HFFc6 (cell line): ENCODE measurements at places on chromosomes 6 and 20. TPM values are rescaled to one million over a fixed set of nuclear protein-coding genes. Genes with fewer than 3 reads are reported as not detected.

GRCh38 chr20:36830791-36831691 is 44.9 kb upstream of the TLDC2 start:
- peaks cover 3% of the 10 kb centered on the region for H3K27me3 ChIP-seq
- peak overlapping the region; percentile 80 for H3K27ac ChIP-seq
- H3K36me3 ChIP-seq: peaks cover 14% of the 10 kb centered on the region; the same call in 1 of the 2 replicates
- H3K4me3 ChIP-seq: peak overlapping the region; percentile 14
- H3K4me1 ChIP-seq: peaks cover 71% of the 10 kb centered on the region

- H3K27me3 ChIP-seq: peaks cover 18% of the 10 kb centered on the region
- H3K36me3 ChIP-seq: no peaks in the 10 kb centered on the region
Measured at GRCh38 chr6:28633445-28634215, 107.9 kb downstream of the GPX5 start.

DNA sequence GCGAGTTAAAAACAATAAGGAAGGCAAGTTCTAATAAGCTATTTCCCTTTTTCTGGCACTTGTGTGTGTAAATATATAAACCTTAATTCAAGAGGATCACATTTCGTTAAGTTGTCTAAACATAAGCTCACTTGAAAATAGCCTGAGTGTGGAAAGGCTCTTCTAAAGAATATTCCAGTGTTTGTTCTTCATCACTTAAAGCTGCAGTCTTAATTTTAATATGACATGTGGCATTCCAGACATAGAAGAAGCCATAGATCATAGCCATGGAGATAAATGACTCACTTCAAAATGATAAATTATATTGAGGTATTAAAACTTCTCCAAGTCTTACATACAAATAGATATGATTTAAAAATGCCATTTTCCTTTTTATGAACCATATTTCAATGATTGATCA is 42.1 kb downstream of the IYD start:
- H3K27me3 ChIP-seq: peaks cover 24% of the 10 kb centered on the region; the same call in 1 of the 2 replicates
- H3K27ac ChIP-seq: no peak overlapping the region
- no peak overlapping the region for H3K4me3 ChIP-seq
- DNase-seq: no peak
- peaks cover 8% of the 10 kb centered on the region; the same call in 1 of the 2 replicates for H3K4me1 ChIP-seq

DNA sequence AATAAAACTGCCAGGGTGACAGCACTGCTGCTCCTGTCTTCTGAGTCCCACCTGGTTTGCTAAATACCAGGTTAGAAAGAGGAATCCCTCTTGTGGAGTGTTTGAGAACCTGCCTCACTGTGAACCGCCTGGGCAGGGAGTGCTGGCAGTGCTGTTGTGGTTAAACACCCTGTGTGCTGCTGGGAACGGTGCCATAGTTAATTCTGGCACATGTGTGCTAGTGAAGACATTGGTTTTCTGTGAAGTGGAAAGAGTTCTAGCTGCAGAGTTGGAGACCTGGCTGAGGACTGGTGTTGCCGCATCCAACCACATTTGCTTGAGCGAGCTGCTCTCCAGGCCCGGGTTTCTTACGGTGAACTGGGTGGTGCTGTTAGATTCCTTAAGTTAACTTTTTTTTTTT is 72.7 kb downstream of the IGF2R start:
- peaks cover 2% of the 10 kb centered on the region for H3K27me3 ChIP-seq
- peaks cover 51% of the 10 kb centered on the region for H3K4me1 ChIP-seq
- H3K36me3 ChIP-seq: peaks cover 43% of the 10 kb centered on the region

DNA sequence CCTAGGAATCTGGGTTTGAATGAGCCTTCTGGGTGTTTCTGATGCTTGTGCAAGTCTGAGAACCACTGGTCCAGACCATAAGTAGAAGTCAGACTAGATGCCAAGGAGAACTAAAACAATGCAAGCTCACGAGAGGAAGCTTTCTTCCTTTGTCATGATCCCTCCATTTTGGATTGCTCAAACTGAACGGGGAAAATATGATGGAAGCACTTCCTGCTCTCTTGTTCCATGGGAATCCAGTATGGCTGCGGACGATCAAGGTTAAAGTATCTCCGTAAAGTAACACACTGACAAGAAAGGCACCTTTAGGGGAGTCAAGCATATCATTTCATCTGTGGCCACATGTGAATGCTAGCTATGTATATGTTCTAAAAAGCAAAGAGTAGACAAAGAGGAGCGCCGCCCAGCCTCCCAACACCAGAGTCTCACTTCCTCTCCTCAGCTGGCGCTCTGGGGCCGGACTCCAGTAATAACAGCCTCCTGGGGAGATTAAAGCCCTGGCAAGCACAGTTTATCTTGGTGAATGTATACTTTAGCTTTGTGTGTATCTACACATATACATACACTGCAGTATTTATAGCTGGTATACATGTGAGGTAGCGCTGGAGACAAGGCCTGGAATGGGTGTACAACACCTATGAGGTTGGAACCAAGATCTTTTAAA is 88.1 kb downstream of the FOXC1 start:
- no peak overlapping the region for H3K4me3 ChIP-seq
- peaks cover 45% of the 10 kb centered on the region for H3K4me1 ChIP-seq
- DNase-seq: no peak
- H3K27me3 ChIP-seq: peaks cover 5% of the 10 kb centered on the region
- no peak overlapping the region for H3K27ac ChIP-seq
- peaks cover 6% of the 10 kb centered on the region for H3K36me3 ChIP-seq

Gene BNIP5
- not detected in 2 replicates for total RNA-seq

Gene SNRPB2
- total RNA-seq: 60.8 to 82.5 TPM (median 66.2 TPM) in 3 replicates

- peaks cover 8% of the 10 kb centered on the region; the same call in 1 of the 2 replicates for H3K36me3 ChIP-seq
- DNase-seq: no peak
- no peak overlapping the region for H3K27ac ChIP-seq
- H3K4me3 ChIP-seq: 0 out of 2 replicates have a peak overlapping the region, but pooled peaks have one; percentile 6
- H3K27me3 ChIP-seq: peaks cover 18% of the 10 kb centered on the region
Measured at GRCh38 chr6:163324688-163325389, 89.7 kb upstream of the QKI start.

DNA sequence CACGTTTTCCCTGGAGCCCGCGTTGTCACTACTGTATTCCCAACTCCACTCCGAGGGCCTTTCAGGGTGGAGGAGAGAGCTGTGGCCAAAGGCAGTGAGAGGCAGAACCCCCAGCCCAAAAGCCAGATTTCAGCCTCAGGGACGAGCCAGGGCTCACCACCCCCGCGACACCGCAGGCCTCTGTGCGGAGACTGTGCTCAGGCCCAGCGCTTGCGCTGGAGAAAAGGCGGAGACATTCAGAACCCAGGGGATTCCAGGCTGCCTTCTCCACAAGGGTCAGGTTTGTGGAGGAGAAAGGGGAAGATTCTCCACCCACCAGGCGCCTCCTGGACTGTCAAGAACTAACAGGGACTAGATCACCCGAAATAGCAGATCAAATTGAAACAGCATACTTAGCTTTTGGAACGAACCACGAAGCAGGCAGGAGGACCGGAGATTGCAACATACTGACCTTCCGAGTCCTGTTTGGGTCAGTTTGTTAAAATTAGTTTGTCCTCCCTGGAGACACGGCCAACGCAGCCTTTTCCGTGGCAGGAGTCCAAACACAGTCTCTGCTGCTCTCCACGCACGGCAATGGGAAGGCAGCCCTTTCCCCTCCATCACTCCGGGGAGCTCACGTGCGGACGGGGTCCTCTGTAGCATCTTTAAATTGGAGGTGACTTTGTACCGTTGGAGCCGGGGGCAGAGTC is 14.4 kb downstream of the DLL1 start:
- peaks cover 13% of the 10 kb centered on the region for H3K27me3 ChIP-seq
- H3K4me3 ChIP-seq: no peak overlapping the region
- H3K27ac ChIP-seq: no peak overlapping the region
- H3K4me1 ChIP-seq: no peaks in the 10 kb centered on the region
